Ascending aorta (tissue), 2 donors: ENCODE measurements at places on chromosomes 13 and 19.
A peak's percentile ranks its signal among the peaks of the same experiment; 100 is the strongest.

- no peak for DNase-seq
Observed at GRCh38 chr19:676007-676338, 219 bp upstream of the FSTL3 start.

- no peak for DNase-seq
Observed at GRCh38 chr13:26966701-26967080, 204.9 kb downstream of the USP12 start.

DNA sequence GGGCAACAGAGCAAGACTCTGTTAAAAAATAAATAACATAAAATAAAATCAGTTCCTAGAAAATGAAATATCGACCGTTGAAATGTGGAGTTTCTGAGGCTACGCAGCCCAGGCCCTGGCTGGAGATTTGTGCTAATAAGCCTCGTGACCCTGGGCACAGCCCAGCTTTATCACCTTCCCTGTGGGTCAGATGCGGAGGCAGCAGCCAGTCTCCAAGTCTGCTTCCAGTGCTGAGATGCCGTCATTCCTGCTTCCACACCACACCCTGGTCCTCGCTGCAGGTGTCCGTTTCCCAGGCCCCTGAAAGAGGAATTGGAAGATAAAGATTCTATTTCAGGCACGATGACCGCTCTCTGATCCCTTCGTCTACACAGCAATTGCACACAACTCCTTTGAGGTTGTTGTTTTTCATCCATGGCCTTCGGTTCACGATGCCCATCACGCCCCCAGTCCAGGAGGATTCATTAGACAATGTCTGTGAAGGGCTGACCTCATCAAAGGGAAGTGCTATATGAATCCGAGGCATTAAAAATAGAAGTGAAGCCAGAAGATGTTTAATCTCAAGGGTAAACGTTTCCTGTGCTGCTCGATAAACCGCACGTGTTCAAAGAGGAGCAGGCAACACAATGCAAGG, 48.3 kb upstream of the ATP11A start:
- no peak for DNase-seq

- no peak for DNase-seq
Observed at GRCh38 chr13:110575322-110576069, 14.0 kb upstream of the RAB20 start.

GRCh38 chr19:47651691-47652090, 42.8 kb downstream of the BICRA start:
- no peak for DNase-seq

DNA sequence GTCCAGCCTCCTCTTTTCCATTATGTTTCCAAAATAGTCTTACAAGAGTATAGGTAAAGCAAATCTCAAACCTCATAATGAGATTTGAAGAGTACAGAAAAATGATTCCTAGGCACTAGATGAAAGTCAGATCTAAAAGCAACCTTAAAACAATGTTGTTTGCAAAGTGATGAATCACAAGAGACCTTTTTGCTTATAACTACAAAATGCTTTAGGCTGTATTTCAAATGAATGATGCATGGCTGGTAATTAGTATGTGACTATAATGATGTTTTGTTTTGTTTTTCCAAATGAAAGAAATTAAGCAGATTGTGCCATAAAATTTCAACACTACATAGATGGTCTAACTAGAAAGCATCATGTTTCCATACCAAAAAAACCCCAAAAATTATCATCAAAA, 272.7 kb downstream of the DIAPH3 start:
- DNase-seq = no peak

- no peak for DNase-seq
Observed at GRCh38 chr19:17259118-17259780, 5.3 kb downstream of the USHBP1 start.

GRCh38 chr13:92074658-92075057, 676.2 kb downstream of the GPC5 start:
- no peak for DNase-seq

DNA sequence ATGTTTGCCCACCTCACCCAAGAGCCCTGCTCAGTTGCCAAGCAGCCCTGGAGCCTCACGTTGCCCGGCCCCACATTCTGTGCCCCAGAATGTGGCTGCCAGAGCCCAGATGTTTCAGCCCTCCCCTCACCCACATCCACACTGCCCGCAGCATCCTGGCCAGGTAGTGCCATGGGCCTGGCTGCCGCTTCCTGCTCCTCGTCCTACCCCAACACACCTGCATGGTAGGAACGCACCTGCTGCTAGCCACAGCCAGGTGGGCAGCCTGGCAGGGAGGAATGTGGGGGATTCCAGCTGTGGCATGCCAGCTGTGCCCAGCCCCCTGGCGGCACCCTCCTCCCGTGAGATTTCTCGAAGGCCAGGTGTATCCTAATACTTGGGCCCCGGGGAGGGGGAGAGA, 7.5 kb upstream of the NFIX start:
- no peak for DNase-seq

DNA sequence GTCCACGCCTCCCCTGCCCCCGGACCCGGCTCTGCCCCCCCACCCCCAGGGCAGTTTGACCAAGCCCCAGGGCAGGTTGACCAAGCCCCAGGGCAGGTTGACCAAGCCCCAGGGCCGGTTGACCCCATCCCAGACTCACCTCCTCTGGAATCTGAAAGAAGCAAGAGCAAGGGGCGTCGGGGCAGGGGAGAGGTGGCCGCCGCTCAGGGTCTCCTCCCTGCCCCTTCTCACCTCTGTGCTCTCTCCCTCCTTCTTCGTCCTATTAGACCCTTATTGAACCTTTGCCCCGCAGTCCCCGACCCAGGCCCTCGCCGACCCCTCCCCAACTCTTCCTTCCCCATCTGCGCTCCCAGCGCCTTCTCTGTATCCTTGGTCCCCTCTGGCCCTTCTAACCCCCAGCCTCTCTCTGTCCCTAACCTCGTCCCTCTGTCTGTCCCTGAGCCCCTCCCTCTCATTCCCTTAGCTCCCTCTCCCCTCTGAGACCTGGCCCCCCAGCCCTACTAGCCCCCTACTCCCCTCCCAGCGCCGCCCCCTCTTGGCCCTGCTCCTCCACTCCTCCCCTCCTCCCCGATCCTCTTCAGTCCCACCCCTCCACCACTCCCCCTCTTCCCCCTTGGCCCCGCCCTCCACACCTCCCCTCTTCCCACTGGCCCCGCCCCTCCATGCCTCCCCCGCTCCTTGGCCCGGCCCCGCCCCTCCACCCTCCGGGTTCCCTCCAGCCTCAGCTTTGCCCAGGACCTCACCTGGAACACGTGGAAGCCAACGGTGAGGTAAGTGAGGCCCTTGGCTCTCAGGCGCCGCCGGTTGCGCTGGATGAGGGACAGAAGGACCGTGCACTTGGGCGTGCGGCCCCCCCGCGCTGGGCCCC, 7.6 kb downstream of the CAPN12 start:
- DNase-seq = no peak

DNA sequence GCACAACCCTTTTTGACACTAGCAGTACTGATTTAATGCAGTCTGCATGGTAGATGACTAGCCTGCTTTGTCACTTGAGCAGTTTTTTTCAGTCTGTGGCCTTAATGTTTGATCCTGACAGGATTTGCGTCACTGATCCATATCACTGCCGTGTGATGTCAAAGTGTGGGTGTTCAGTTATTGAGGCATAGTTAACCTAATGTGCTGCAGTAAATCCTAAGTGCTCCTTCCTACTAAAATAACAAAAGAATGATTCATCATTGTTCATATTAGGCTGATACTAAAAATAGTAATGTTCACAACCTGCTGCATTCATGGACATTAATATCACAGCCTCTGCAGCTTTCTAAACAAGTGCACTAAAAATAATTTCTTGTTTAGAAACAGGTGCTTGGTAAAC, 121.9 kb upstream of the MLNR start:
- DNase-seq = peak; percentile 73

GRCh38 chr13:25455146-25455545, 83.4 kb downstream of the ATP8A2 start:
- DNase-seq = no peak

DNA sequence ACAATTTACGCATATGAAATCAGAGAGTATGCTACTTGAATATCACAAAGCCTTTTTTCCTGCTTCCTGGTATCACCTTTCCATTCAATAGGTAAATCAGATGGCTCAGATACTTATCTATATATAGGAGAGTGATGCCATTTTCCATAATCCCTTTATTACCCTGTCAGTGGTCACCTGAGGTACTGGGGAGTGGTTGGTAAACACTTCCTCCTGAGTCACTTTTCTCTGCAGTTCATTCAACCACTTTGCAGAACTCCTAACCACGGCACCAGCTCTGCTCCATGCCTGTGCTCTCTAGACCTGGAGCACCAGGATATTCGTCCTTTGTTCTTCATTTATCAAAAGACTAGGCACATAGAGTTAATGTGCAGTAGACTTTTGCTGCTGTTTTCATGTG, 748.5 kb upstream of the KLHL1 start:
- no peak for DNase-seq

DNA sequence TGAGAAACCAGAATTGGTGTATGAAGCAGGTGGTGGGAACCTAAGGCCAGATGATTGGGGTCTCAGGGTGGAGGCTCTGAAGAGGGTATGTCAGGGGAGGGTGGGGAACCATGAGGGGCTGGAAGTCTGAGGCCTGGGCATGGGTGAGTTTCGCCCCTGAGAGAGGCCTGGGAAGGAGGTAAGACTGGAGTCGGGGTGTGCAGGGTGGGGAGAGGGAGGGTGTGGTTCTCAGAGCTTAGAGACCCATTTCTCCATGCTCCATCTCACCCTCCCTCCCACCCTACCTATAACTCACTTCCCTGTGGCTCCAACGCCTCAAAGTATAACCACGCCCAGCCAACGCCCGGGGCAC, 1.0 kb upstream of the KLHL26 start:
- no peak for DNase-seq

- DNase-seq = no peak
Observed at GRCh38 chr13:50126993-50127725, 111.9 kb downstream of the KCNRG start.

DNA sequence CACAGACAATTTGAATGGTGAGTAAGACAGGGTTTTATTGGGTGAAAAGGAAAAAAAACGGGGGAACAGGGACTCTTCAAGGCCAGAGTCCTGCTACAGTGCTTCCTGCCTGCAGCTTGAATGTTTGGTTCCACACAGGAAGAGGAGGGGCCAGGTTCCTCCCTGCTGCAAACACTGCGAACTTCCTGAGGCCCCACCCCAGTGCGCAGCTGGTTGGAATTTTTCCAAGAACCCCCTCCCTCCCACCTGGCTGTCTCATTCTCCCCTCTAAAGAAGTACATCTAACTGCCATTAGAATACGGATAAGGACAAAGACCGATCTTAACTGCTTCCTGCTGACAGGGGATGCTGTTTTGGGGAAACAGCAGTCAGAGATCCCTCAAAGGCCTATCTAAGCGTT, 184.9 kb downstream of the GGACT start:
- DNase-seq = no peak

GRCh38 chr13:78602561-78603239, 652 bp downstream of the POU4F1 start:
- no peak for DNase-seq

- DNase-seq = no peak
Observed at GRCh38 chr13:73413656-73414055, 354.9 kb downstream of the KLF5 start.

GRCh38 chr19:28242317-28242927, 970.5 kb downstream of the UQCRFS1 start:
- no peak for DNase-seq

DNA sequence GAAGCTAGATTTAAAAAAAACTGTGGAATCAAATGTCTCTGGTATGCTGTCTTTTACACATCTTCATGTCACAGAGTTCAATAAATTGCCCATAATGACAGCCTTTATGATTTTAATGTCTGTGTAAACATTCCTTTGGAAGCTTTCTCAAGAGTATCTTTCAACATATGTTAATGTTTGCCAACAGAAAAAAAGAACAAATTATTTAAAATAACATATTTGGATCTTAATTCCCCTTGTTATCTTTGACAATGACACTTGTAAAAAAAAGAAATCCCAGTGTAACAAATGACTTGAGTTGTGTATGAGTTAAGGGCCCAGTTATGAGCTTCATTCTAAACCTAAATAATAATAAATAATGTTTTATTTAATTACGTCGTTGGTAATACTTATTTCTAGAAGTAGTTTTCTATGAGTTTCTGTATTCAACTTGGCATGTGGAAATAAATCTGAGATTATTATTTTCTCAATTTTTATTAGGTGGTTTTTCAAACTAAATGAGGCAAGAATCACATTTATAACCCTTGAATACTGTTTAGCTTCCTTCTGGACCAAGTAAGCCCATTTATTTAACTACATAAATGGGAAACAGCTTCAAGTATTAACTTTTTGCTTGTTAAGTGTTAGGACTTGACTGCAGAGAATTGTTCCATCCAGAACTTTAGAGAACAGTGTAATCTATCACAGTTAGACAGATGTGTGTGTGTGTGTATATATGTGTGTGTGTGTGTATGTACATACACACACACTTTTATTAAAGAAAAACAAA, 182.1 kb downstream of the POSTN start:
- no peak for DNase-seq

DNA sequence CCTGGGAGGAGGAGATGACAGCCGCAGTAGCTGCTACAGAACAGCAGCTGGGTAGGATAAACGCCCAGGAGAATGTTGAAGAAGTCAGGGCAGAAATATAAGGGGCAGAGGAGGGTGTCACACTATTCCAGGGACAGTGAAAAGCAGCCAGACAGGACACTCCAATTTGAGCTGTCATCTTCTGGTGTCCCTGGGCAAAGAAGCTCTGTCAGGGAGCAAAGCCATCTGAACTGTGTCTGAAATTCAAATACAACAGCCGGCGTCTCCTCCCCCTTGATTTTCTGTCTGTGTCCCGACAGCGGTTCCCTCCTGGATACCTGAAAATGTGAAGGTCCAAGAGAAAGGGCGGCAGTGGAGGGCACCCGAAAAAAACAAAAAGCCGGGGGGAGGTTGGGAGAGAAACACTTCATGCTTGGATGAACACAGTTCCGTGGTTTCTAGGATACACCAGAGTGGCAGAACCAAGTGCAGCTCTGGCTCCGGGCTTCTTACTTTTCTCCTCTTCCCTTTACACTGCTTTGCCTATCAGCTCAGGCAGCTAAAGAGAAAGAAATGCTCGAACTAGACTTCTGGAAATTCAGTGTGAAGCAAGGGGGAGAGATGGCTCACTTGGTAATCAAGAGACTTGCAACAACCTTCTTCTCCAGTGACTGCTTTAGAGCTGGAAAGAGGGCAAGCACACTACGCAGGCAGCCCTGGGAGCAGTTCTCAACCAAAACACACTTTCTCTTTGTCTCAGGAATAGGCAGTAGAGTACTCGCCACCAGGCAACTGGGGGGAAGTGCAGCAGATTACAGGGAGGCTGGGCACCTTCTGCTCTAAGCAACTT, 465.6 kb downstream of the ITGBL1 start:
- no peak for DNase-seq

GRCh38 chr13:45257638-45258333, 56.9 kb upstream of the KCTD4 start:
- no peak for DNase-seq
